ENCODE measurements at places on chromosomes 7 and 10. TPM values are rescaled to one million over a fixed set of nuclear protein-coding genes. Genes with fewer than 3 reads are reported as not detected.
A peak's percentile ranks its signal among the peaks of the same experiment; 100 is the strongest.

- H3K27ac ChIP-seq, result no peak overlapping the region
- H3K4me1 ChIP-seq, result no peaks in the 10 kb centered on the region
- no peaks in the 10 kb centered on the region for H3K36me3 ChIP-seq
- no peak overlapping the region for H3K4me3 ChIP-seq
These were observed 150.1 kb downstream of the SPAG6 start for GRCh38 chr10:22495396-22495795.

DNA sequence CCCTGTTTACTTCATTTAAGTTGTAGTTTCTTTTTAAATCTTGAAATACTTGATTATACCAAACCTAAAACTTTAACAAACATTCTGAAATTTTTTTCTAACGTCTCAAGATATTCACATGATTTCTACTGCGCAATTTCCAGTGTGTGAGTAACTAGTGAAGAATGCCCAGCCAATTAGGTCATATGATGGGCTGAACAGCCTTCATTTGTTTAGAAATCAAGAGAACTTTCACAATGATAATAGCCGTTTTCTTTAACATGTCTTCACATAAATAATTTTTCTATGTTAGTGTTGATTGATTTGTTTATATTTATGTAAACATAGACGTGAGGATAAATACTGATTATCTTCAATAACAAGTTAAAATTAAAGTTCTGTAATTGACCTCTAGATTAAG, 21.8 kb downstream of the STAM start:
- peaks cover 25% of the 10 kb centered on the region for H3K36me3 ChIP-seq
- H3K27ac ChIP-seq, result peak overlapping the region; percentile 96
- H3K4me3 ChIP-seq, result no peak overlapping the region
- peaks cover 31% of the 10 kb centered on the region for H3K4me1 ChIP-seq
- peak; percentile 79 for DNase-seq
- H3K27me3 ChIP-seq, result no peaks in the 10 kb centered on the region

C10orf53 gene
- not detected for total RNA-seq

- no peak for DNase-seq
- H3K4me1 ChIP-seq, result no peaks in the 10 kb centered on the region
- no peak overlapping the region for H3K4me3 ChIP-seq
- no peak overlapping the region for H3K27ac ChIP-seq
These were observed 44.5 kb downstream of the CAMK1D start for GRCh38 chr10:12393831-12394230.

DNA sequence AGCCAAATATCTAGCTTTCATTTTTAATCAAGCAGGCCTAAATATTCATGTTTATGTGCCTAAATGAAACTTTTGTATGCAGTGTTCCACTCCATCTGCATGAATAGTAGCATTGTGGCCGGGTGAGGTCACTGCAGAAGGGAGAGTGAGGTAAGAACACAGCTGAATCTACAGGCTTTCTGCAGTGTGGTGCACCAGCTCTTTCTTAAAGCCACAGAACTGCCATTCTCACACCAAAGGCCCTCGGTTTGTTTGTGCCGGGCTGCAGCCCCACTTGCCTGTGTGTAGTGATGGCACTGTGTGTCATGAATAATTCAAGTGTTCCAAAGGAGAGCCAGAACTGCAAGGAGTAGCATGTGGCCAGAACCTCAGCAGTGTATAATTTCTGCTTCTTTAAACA, 204.1 kb downstream of the TRIL start:
- no peak for DNase-seq
- H3K4me1 ChIP-seq, result peaks cover 3% of the 10 kb centered on the region
- H3K27me3 ChIP-seq, result no peaks in the 10 kb centered on the region

DNA sequence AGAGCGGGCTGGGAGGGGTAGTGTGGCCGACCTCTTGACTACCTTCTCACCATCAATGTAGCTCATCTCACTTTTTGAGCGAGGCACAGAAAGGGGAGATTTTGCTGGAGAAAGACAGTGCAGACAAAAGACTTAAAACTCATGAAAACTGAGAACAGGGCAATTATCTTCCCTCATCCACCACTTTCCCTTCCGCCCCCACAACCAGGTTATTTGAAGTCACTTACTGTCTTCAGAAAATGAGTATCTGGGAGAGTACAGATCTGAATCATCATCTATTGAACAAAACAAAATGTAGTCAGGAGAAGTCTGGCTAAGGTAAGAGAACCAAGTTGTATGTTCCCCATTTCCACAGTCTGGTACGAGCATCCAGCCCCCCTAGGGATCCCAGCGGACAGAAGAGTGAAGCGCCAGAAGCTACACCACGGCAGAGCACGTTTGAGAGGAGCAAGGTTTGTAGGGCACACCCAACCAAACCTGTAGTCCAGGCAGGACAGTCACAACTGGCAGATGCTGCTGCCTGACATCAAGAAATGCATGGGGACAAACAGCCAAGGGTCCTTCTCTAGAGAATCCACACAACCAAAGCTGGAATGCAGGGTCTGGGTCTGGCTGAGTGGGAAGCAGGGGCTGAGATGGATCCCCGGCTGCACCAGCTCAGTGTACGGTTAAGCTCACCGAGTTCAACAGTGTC, 93.4 kb upstream of the PDLIM1 start:
- H3K4me1 ChIP-seq, result no peaks in the 10 kb centered on the region
- no peak for DNase-seq
- H3K27ac ChIP-seq, result no peak overlapping the region
- H3K27me3 ChIP-seq, result 0 out of 2 replicates have a peak, but pooled peaks cover 7% of the 10 kb centered on the region
- H3K4me3 ChIP-seq, result no peak overlapping the region

- no peak overlapping the region for H3K4me3 ChIP-seq
- no peaks in the 10 kb centered on the region for H3K27me3 ChIP-seq
- H3K27ac ChIP-seq, result no peak overlapping the region
- no peak for DNase-seq
These were observed 16.4 kb downstream of the CARD11 start for GRCh38 chr7:3027005-3027845.

- DNase-seq, result no peak
- no peak overlapping the region for H3K4me3 ChIP-seq
- no peaks in the 10 kb centered on the region for H3K4me1 ChIP-seq
These were observed 212.7 kb downstream of the GRM8 start for GRCh38 chr7:127040042-127040441.

NFKB2 gene
- total RNA-seq, result 28.8 TPM

- no peaks in the 10 kb centered on the region for H3K36me3 ChIP-seq
- no peaks in the 10 kb centered on the region for H3K27me3 ChIP-seq
- H3K27ac ChIP-seq, result no peak overlapping the region
- H3K4me3 ChIP-seq, result no peak overlapping the region
- no peak for DNase-seq
These were observed 25.6 kb downstream of the CDNF start for GRCh38 chr10:14812271-14812670.

SCART1 gene
- total RNA-seq, result 0.18 TPM

DNA sequence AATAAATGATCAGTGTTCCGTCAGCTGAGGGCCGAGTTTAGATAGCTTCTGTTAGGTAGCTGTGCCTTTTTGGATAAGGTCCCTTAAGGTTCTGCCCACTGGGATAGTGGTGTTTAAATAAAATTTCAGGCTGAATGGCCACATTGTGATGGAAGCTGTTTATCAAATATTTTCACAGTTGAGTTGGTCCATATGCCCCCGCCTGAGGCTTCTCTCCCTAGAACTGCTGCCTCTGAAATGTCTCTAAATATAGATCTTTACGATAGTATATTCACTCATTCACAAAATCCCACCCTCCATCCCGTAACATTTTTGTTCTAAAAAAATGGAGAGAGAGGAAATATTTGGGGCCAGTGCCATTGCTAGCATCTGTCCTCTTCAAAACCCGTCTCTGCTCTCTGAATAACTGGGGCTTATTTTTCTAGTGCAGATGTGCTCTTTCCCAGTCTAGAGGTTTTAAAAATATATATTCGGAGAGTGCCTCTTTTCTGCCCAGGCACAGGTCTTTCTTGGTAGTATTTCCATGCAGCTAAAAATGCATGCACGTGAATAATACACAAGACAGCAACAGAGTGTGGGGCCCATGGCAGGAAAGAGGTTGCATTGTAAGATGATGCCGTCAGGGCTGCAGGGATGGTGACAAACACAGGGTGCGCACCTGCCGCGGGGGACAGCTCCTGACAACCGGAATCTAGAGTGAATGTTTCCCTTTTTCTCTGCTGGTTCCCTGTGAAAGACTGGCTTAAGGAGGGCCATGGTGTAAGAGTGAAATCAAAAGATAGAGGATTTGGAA, 105.4 kb upstream of the BTBD16 start:
- peaks cover 8% of the 10 kb centered on the region for H3K4me1 ChIP-seq
- no peak overlapping the region for H3K27ac ChIP-seq
- H3K36me3 ChIP-seq, result no peaks in the 10 kb centered on the region
- no peaks in the 10 kb centered on the region for H3K27me3 ChIP-seq
- no peak for DNase-seq

DNA sequence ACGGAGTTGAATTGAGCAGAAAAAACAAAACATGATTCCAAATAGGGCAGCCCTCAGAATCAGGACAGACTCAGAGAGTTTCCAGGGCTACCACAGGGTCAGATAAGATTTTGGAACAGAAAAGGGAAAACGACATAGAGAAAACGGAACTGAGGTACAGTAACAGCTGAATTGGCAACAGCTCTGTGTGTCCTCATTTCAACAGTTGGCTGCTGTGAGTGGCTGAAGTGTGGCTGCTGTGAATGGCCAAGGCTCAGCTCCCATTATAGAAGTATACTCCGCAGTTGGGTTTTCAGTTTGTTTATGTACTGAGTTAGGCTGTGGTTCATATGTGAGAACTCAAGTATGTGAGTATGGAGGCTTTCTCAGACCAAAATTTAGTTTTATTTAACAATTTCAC, 32.0 kb downstream of the ANTXRL start:
- peaks cover 72% of the 10 kb centered on the region for H3K4me1 ChIP-seq
- H3K4me3 ChIP-seq, result no peak overlapping the region
- no peaks in the 10 kb centered on the region for H3K27me3 ChIP-seq
- DNase-seq, result no peak
- H3K36me3 ChIP-seq, result no peaks in the 10 kb centered on the region
- H3K27ac ChIP-seq, result peak overlapping the region; percentile 72

DNA sequence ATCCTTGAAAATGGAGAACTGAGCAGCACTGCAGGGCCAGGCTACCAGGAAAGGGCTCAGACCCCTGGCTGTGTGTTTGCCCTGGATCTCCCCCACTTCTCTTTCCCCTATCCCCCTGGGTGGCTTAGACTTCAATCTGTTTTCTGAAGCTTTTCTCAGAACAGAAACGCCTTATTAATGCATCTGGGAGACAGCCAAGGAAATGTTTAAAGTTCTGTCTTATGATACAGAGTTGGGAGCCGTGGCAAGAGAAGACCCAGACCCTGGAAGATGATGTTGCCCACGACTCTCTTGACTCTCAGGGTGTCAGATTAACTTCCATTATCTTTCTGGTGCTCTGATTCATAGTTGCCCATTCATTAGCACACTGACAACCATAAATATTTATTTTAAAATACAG, 107.1 kb downstream of the EBLN1 start:
- no peak overlapping the region for H3K4me3 ChIP-seq
- 0 out of 2 replicates have a peak, but pooled peaks cover 4% of the 10 kb centered on the region for H3K27me3 ChIP-seq
- H3K27ac ChIP-seq, result no peak overlapping the region

GRCh38 chr7:98868450-98868849, 1.4 kb downstream of the TMEM130 start:
- DNase-seq, result no peak
- no peak overlapping the region for H3K4me3 ChIP-seq
- H3K36me3 ChIP-seq, result no peaks in the 10 kb centered on the region
- no peak overlapping the region for H3K27ac ChIP-seq
- peaks cover 37% of the 10 kb centered on the region for H3K4me1 ChIP-seq
- no peaks in the 10 kb centered on the region for H3K27me3 ChIP-seq

TMEM229A gene
- total RNA-seq, result not detected

GRCh38 chr7:2193575-2194305, 39.0 kb downstream of the MAD1L1 start:
- no peak overlapping the region for H3K27ac ChIP-seq
- no peaks in the 10 kb centered on the region for H3K4me1 ChIP-seq
- peaks cover 43% of the 10 kb centered on the region for H3K36me3 ChIP-seq
- no peak for DNase-seq
- H3K4me3 ChIP-seq, result no peak overlapping the region
- no peaks in the 10 kb centered on the region for H3K27me3 ChIP-seq

GRCh38 chr7:17640730-17641377, 299.4 kb downstream of the SNX13 start:
- H3K27me3 ChIP-seq, result no peaks in the 10 kb centered on the region
- peak; percentile 34 for DNase-seq
- H3K4me3 ChIP-seq, result no peak overlapping the region
- no peaks in the 10 kb centered on the region for H3K4me1 ChIP-seq
- no peaks in the 10 kb centered on the region for H3K36me3 ChIP-seq
- H3K27ac ChIP-seq, result no peak overlapping the region

- H3K27ac ChIP-seq, result no peak overlapping the region
- no peaks in the 10 kb centered on the region for H3K27me3 ChIP-seq
- DNase-seq, result no peak
- peaks cover 18% of the 10 kb centered on the region for H3K36me3 ChIP-seq
These were observed 973 bp downstream of the PPP3CB start for GRCh38 chr10:73494877-73495225.

ASB10 gene
- not detected for total RNA-seq

DNA sequence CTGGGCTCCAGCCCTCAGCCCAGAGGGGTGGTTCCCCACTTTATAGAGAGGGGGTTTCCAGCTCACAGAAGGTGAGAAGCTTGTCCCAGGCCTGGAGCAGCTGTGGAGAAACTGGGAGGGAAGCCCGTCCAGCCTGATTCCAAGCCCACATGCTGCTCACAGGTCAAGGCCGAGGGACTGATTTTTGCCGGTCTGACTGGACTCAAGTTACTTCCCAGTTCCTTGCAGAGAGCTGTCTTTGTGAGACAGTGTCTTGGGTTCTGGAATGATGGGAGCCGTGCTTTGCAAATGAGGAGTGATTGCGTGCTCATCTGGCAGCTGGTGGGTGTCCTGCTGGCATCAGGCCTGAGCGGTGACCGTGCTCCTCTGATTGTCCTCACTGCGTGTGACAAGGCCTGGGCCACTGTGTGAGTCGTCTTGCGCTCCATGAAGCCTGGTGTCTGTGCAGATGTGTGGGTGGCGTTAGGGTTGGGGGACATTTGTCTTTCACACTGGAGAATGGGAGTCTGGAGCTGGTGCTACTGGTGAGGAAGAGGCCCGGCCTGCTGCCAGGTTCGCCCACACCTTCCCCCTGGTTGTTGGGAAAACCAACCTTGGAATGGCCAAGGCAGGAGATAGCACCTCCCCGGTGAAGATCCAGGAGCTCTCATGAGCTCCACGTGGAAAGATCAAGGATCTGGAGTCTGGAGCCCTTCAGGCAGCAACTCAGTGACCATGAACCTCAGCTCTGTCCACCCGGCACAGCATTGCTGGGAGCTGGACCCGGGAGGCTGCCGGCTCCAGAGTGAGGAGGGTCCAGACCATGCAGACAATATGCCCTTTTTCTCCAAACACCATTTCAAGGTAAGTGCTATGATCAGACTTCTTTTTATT, 129.6 kb downstream of the SMURF1 start:
- no peaks in the 10 kb centered on the region for H3K27me3 ChIP-seq
- 0 out of 2 replicates have a peak, but pooled peaks cover 1% of the 10 kb centered on the region for H3K4me1 ChIP-seq
- H3K36me3 ChIP-seq, result peaks cover 77% of the 10 kb centered on the region
- no peak for DNase-seq
- H3K4me3 ChIP-seq, result no peak overlapping the region
- H3K27ac ChIP-seq, result no peak overlapping the region

COL1A2 gene
- total RNA-seq, result 4,473 TPM

HOXA10 gene
- total RNA-seq, result 15.5 TPM

- no peak overlapping the region for H3K27ac ChIP-seq
- no peaks in the 10 kb centered on the region for H3K27me3 ChIP-seq
- H3K4me1 ChIP-seq, result 0 out of 2 replicates have a peak, but pooled peaks cover 3% of the 10 kb centered on the region
These were observed 41.6 kb upstream of the LYZL2 start for GRCh38 chr10:30671026-30671616.

GRCh38 chr7:52695973-52696595, 339.3 kb upstream of the POM121L12 start:
- H3K4me1 ChIP-seq, result no peaks in the 10 kb centered on the region
- H3K4me3 ChIP-seq, result no peak overlapping the region
- DNase-seq, result no peak
- no peak overlapping the region for H3K27ac ChIP-seq
- no peaks in the 10 kb centered on the region for H3K36me3 ChIP-seq

All from SJSA1 (cell line).